ENCODE measurements at places on chromosomes 4 and X. TPM values are rescaled to one million over a fixed set of nuclear protein-coding genes. Genes with fewer than 3 reads are reported as not detected.

The PJA1 gene
- total RNA-seq, result 20.2 TPM

The AFM gene
- not detected for total RNA-seq

The DRD5 gene
- total RNA-seq, result not detected

The RAB9B gene
- total RNA-seq, result 0.25 TPM

The SPARCL1 gene
- total RNA-seq, result not detected

The POU3F4 gene
- total RNA-seq, result not detected

The ETDA gene
- total RNA-seq, result not detected

The LRBA gene
- total RNA-seq, result 76.3 TPM

The NHS gene
- 0.07 TPM for total RNA-seq

The F8A2 gene
- not detected for total RNA-seq

The PNMA6A gene
- 0.52 TPM for total RNA-seq

The KLKB1 gene
- 1.5 TPM for total RNA-seq

The DGKK gene
- not detected for total RNA-seq

The CITED1 gene
- not detected for total RNA-seq

The LDOC1 gene
- 14.9 TPM for total RNA-seq

The C1QTNF7 gene
- total RNA-seq, result not detected

The HSFX4 gene
- not detected for total RNA-seq

The CLGN gene
- total RNA-seq, result not detected

The PPP1R3F gene
- 8.3 TPM for total RNA-seq

The FRAS1 gene
- not detected for total RNA-seq

The PRR32 gene
- total RNA-seq, result not detected

The RHOH gene
- 459 TPM for total RNA-seq

The GUCY1B1 gene
- total RNA-seq, result 15.3 TPM

The NAA11 gene
- not detected for total RNA-seq

The SAP30 gene
- total RNA-seq, result 5.3 TPM

The PCDH7 gene
- total RNA-seq, result not detected

The SLC2A9 gene
- total RNA-seq, result 2.8 TPM

The LRP2BP gene
- total RNA-seq, result 2.1 TPM

The AKAP4 gene
- not detected for total RNA-seq

The PCDH11X gene
- total RNA-seq, result not detected
